ENCODE measurements at places on chromosomes 16 and 17. TPM values are rescaled to one million over a fixed set of nuclear protein-coding genes. Genes with fewer than 3 reads are reported as not detected.

The AXIN2 gene
- total RNA-seq = 0.49 TPM

The PITPNM3 gene
- 10.3 TPM for total RNA-seq

The TEX19 gene
- not detected for total RNA-seq

GRCh38 chr16:27374804-27375425, 27.1 kb upstream of the IL21R start:
- peak; percentile 76 for DNase-seq

DNA sequence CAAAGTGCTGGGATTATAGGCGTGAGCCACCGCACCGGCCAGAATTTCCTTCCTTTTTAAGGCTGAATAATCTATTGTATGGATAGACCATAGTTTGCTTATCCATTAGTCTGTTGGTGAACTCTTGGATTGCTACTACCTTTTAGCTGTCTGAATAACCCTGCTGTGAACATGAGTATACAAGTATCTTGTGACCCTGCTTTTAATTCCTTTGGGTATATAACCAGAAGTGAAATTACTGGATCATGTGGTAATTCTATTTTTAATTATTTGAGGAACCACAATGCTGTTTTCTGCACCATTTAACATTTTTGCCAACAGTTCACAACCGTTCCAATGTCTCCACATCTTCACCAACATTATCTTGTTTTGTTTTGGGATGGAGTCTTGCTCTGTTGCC, 4.6 kb upstream of the OTOA start:
- no peak for DNase-seq

The EFCAB5 gene
- total RNA-seq = 0.50 TPM

DNA sequence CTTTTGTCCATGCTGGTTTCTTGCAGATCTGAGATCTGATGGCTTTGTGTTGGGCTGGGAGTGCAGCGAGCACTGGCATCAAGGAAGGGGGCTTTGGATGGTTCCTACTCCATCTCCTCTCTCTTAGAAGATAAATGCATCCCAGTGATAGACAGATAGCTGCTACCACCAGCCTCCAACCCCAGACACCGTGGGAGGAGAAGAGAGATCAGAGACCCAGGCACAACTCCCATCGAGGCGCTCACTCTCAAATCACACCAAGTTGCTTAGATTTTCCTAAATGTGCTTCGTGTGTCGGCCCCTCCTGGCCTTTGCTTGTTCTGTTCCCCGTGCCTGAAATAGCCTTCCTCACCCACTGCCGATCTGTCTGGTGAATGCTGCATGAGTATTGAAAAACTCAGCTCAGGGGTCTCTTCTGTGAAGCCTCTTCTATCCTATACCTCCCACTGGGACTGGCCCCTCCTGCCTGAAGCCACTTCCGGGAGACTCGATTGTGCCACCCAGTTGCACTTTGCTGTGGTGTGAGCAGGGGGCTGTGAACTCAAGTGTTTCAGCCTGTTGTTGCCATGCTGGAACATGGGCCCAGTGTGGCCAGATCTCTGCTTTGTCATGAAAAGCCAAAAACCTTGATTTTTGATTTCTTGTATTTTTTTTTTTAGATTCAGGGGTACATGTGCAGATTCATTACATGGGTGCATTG, 242.7 kb downstream of the GSG1L start:
- DNase-seq = no peak

- no peak for DNase-seq
Observed at GRCh38 chr17:68248199-68248825, 469 bp downstream of the AMZ2 start.

- DNase-seq = no peak
Observed at GRCh38 chr16:73066927-73067670, 19.2 kb upstream of the ZFHX3 start.

The CD68 gene
- total RNA-seq = 28.6 TPM

The ATP1B2 gene
- not detected for total RNA-seq

DNA sequence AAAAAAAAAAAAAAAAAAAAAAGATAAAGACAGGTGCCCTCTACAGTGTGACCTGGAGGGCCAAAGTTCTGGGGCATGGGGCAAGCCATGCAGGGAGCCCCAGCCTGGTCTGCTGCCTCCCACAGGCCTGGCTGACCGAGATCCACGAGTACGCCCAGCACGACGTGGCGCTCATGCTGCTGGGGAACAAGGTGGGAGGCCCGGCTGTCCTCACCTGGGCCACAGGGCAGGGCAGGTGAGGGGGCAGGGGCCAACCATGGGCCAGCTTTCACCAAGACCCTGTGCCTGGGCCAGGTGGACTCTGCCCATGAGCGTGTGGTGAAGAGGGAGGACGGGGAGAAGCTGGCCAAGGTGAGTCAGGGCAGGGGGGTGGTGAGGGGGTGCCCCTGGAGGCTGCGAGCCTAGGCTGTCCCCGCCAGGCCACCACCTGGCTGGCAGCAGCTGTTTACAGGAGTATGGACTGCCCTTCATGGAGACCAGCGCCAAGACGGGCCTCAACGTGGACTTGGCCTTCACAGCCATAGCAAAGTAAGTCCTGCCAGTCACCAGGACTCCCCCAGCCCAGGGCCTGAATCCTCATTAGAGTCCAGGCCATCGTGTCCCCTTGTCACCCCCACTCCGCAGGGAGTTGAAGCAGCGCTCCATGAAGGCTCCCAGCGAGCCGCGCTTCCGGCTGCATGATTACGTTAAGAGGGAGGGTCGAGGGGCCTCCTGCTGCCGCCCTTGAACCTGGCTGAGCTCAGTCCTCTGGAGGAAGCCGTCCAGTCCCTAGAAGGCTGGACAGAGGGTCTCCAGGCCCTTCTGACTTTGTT, 2.7 kb upstream of the TRAF7 start:
- peak; percentile 33 for DNase-seq

DNA sequence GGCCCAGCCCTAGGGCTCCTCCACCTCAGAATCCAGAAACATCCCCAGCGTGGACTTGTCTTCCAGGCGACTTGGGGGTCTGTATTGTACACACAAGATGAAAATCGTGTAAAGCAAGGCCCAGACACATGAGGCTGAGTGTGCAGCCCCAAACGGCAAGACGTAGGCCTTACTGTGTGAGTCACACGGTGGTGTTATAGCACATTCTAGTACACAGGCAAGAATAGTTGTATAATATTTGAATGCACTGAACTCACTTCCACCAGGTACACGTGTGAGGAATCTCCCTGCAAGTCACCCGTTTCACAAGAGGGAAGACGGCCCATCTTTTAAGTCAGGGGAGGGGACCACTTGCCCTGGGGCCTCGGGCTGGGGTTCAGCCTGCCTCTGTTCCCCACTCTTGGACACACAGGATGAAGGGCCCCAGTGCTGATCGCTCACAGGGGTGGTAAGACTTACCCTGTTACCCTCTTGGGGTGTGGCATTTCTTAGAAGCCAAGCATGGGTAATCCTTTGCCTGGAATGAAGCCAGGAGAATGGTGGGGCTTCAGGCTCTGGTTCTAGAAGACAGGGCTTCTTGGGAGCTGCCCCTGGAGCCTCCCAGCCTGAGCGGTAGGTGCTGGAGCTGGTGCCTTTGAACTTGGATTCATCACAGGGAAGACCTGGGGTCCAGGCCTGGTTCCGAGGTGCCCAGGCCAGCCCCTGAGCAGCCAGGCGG, 71.3 kb downstream of the SREBF1 start:
- no peak for DNase-seq

The NPIPB9 gene
- total RNA-seq = 7.0 TPM

DNA sequence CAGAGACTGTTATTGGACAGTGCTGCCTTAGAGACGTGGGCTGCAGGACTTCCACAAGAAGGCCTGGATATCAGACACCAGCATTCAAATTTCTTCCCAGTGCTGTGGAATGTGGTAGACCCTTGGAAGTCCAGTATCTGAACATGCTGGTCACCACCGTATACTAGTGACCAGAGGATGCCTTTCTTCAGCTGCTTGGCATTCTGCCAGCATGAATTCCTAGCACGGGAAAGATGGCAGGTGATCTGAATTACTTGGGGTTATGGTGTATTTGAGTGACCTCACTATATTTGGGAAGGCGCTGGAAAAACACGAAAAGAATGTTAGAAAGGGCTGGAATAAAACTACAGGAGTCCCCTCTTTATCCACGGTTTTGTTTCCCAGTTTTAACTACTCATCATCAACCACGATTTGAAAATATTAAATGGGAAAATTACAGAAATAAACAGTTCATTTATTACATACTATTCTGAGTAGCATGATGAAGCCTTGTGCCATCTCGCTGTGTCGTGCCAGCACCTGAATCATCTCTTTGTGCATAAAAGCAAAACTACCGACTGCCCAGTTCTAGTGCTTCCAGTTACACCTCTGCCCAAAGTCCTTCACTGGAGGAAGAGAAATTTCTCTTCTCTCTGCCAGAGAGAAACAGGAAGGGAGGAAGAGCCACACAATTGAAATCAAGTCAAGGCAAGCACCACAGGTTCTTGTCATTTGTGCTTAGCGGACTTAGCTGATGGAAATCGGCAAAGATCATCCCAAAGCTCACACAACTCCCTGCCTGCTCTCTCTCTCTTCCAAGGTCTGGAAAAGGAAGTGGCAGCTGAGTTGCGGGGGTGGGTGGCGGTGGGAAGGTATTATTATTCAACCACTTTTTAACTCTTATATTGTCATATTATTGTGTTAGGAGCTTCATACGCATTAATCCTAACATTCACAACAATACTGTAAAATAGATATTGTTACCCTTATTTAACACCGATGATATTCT, 1.4 kb upstream of the CHST4 start:
- DNase-seq = no peak

The PRAC2 gene
- total RNA-seq = not detected

DNA sequence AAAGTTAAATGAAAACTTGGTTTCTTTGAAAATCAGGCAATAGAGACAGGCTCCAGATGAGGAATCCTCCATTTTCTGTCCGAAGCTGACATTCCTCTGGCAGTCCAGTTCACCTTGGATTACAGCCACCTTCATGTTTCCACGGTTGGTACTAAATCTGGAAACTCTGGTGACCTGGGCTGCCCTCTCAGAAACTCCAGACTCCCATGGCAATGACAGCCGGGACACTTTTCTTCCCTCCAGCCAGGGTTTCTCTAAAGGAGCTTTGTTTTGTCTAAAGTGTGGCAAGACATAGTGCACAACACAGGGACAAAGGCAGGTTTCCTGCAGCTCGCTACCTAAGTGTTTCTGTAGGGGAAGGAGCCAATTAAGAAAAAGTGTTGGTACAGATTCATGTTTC, 36.0 kb downstream of the CLUAP1 start:
- no peak for DNase-seq

DNA sequence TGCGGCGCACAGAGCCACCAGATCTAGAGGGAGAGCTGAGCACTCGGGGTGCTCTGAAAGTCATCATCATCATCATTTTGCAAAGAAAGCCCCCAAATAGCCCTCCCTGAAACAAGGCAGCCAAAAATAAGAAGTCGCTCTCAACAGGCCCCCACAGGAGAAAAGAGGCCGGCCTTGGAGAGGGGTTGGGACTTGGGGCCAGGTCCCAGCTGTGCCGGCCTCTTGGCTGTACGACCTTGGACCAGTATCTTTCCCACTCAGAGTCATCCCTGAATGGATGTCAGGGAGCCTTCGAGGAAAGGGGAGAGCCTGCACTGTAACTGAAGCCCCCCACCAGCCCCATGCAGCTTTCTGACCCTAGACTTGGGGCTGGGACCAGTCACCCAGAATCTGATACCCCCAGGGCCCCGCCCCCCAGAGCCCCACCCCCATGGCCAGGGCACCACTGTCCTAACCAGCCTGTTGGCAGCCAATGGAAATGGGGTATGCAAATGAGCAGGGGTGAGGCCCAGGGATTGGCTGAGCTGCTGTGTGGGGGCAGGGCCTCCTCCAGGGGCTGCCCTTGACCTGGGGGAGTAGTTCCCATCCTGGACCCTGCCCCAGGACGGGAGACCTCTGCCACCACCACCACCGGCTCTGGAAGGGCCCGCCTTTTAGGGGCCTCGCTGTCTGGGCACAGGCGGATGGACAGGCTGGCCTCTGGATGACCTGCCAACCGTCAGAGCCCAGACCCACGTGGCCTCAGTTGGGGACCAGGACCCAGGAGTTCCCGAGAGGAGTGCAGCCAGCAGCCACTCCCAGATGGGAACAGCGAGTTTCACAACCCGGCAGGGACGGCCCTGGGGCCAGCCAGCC, 15.4 kb downstream of the ZFPM1 start:
- no peak for DNase-seq

GRCh38 chr16:69865701-69866100, 85.4 kb upstream of the CLEC18A start:
- peak; percentile 35 for DNase-seq

GRCh38 chr17:4475463-4475862, 23.2 kb upstream of the SPNS2 start:
- DNase-seq = no peak

DNA sequence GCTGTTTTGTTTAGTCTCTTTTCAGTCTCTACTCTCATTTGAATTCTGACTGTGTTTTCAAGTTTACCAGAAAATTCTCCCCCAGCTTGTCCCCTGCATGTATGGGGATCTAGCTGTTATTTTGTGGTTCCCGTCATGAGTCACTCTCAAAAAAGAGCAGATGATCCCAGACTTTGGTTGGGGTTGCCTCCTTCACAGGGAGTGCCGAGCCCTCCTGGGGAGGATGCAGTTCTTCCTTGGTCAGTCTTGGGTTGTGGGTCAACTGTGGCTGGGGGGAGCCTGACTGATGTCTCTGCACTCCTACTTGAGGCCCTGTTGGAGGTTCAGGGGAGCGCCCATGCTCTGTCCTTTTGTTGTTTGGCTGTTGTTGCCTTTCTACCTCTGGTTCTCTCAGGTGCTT, 37.7 kb downstream of the EPN2 start:
- no peak for DNase-seq

GRCh38 chr17:3770466-3770865, 30.5 kb downstream of the ITGAE start:
- no peak for DNase-seq

- peak; percentile 28 for DNase-seq
Observed at GRCh38 chr16:12025472-12025871, 48.9 kb downstream of the SNX29 start.

GRCh38 chr16:83713597-83713996, 94.2 kb upstream of the HSBP1 start:
- DNase-seq = no peak

DNA sequence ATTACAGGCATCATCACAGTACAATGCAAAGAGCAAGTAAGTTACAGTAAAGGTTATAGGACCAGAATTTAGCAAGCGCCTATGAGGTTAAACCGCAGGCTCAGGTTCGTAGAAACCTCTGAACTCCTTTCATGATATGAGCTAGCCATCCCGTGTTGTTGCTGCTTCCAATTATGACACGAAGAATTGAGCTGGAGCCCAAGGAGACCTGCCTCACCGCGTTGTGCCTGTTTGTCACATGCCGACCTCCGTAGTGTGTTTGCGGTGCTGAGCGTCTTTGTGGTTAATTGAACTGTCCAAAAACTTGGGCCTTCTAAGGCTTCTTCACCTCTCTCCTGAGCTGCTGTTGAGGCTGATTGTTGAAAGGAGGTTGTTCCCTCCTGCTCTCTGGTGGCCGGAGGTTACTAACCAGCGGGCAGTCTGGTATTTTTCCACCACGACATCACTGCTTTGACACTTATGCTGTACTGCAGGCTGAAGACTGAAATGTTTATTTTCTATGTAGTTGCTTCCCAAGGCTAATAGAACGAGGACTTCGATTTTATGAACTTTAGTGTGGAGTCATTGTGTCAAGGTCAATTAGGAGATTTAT, 67.5 kb downstream of the SEC14L1 start:
- no peak for DNase-seq

GRCh38 chr16:3949946-3950342, 69.4 kb upstream of the CREBBP start:
- DNase-seq = no peak

- DNase-seq = no peak
Observed at GRCh38 chr16:64250866-64251265, 871.0 kb downstream of the CDH11 start.

Measured in Calu3 (cell line).